ENCODE measurements at places on chromosomes 7 and 10.
A peak's percentile ranks its signal among the peaks of the same experiment; 100 is the strongest.

GRCh38 chr7:73811760-73812168, 19.0 kb upstream of the CLDN4 start:
- peak; percentile 95 for DNase-seq

DNA sequence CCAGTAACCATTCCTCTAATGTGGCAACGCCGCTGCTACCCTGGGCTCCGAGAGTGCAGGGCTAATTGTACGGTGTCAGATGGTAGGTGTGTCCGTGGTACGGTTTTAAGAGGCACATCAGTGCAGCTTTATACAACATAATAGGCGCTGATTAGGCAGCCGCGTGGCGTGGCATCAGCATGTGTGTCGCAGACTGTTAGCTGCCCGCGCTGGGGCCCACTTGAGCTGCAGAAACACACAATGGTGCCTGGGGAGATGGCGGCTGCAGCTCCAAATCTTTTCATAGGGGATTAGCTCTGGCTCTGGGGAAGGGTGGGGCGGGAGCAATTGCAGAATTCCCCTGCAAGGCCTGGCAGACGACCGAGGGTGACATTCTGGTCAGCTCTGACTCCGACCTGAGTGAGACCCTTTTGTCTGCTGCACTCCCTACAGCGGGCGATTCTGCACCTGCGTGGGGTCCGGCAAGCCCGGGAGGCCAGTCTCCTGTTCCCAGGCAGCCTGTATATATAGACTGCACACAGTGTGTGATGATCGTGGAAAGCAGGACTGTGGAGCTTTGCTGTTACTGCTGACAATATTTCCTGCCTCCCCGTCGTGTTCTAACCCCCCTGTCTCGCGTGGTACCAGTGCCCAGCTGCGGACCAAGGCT, 722.7 kb upstream of the CELF2 start:
- DNase-seq, result no peak

- DNase-seq, result peak; percentile 91
These were observed 194.3 kb downstream of the ZMYND11 start for GRCh38 chr10:329361-330099.

- no peak for DNase-seq
These were observed 244.9 kb upstream of the NEBL start for GRCh38 chr10:21141946-21142492.
